Stimulated activated CD4-positive, alpha-beta T cell treated with anti-CD3 and anti-CD28 coated beads, Interleukin-1b, Interleukin-23, amount 100 ng/mL, for 1 hour (primary cell): ENCODE measurements at places on chromosomes 5 and 9.

GRCh38 chr9:127767909-127768331 is 10.5 kb downstream of the SH2D3C start:
- no peak for DNase-seq

GRCh38 chr5:135426102-135427082 is 20.8 kb downstream of the DCANP1 start:
- DNase-seq, result no peak

DNA sequence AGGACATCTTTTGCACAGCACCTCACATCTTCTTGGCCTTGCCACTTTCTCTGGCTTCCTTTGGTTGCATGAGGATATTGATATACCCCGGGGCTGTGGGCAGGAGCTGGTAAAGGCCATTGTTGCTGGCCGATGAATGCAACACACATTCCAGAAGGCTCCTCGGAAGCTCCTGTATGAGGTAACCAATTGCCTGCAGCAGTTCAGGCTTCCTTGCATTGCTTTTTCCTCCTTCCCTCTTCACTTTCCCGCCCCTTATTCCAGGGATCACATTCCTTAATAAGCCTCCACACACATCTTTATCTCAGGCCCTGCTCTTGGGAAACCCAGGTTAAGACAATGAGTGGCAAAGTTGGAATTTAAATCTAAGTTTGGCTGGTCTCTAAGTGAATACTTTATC is 505.4 kb upstream of the CLINT1 start:
- DNase-seq, result no peak

DNA sequence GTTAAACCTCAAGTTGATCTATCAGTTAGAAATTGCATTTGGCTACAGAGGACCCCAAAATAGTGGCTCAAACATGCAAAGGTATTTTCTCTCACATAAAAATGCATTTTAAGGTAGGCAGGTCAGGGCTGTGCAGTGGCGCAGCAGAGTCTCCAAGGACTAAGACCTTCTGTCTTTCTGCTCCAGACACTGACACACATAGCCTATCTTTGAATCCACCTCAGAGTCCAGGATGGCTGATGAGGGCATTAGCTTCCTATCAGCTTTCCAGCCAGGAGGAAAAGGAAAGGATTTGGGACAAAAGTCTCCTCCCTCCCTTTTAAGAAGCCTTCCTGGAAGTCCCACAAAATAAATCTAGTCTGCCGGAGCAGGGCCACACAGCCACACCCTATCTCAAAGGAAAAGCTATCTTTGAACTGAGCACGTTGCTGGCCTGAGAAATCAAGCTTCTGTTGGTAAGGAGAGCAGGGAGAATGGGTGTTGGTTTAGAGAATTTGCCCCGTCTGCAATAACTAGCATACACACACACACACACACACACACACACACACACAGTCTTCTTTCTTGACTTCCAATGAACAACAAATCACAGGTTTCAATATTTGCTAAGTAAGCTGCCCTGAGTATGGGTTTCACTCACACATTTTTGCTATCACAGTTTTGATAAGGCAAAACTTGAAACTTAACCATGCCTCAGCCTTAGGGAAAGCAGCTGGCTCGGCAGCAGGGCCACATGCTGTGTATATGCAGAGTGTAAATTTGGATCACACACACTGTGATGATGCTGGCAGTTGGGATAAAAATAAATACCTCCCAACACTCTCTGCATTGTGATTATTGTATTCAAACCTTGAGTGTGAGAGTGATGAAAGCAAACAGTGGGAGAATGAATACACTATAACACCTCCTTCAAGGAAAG is 116.6 kb upstream of the MAP3K1 start:
- no peak for DNase-seq

- no peak for DNase-seq
Measured at GRCh38 chr9:123326662-123327093, 29.3 kb upstream of the CRB2 start.

GRCh38 chr5:168002116-168002515 is 289.3 kb upstream of the WWC1 start:
- no peak for DNase-seq

DNA sequence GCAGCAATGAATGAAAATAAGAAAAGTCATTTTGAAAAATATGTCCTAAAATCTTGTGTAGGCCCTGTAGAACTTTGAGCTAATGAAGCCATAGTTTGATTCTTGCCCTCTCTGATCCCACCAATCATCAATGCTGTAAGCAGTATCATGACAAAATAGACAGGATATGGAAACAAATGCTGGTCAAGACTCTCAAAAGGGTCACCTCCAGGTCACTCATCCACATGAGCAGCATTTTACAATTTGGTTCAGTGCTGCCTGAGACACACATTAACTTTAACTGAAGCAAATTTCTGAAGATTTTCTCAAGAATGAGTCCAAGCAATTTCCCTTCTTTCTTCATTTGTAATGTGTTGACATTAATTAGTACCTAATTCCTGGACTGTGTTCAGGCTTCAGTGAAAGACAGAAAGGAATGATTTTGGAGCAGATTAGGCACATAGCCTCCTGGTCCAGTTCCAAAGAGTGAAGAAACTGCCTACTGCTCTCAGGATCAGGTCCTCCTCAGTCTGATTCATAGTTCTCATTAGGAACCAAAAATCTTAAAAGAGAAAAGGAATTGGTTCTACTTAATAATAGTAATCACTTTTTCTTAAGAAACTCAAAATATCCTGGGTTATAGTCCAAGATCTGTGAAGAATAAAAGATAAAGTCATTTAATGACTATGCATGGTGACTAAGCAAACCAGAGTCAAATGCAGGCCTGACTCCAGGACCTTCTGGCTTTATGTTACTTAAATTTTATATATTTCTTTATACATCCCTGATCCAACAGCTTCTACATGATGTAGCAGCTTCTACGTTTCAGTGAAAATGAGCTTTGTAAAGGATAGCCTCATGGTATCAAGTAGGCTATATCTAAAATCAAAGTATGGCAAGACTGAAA is 192.1 kb upstream of the RGMB start:
- DNase-seq, result no peak

DNA sequence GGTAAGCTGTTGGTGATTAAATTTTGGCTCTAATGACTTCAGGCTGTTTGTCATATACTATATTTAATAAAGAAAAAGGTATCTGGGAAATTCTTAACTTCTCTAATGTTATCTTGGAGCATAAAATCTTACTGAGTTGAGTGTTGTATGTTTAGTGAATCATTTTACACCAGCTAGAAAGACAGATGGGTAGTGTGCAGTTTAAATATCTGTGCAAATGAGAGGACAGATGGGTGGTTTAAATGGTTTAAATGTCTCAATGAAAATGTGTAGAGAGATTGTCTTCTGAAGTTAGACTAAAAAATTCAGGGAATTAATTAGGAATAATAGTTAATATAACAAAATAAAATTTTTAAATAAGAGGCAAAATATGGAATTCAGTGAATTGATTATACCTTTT is 114.5 kb downstream of the FER start:
- DNase-seq, result no peak

- DNase-seq, result no peak
Measured at GRCh38 chr9:115134941-115135340, 17.0 kb upstream of the TNC start.

DNA sequence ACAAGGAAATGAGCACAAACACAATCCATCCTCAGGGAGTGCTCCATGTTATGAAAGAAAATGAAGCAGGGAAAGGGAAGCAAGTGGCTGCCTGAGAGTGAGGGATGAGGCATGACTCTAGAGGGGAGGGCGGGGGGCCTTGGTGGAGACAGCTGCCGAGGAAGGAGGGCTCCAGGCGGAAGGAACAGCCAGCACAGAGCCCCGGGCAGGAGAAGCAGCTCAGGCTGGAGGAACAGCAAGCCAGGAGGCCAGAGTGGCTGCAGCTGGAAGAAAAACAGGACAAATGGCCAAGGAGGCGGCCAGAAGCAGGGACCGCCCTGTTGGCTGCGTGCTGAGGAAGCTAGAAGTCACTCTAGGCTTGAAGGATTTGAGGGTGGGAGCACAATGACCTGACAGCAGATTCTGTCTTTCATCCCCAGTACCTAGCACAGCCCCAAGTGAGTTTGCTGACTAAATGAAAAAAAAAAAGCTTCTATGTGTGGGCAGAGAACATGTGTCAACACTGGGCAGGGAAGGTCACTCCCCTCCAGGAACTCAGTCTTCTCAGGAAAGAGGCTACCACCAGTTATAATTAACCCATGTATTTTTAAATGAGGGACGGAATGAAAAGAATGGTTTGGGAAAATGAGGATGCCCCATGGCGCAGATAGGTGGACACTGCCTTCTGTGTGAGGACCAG is 142.8 kb downstream of the DCP2 start:
- DNase-seq, result no peak

DNA sequence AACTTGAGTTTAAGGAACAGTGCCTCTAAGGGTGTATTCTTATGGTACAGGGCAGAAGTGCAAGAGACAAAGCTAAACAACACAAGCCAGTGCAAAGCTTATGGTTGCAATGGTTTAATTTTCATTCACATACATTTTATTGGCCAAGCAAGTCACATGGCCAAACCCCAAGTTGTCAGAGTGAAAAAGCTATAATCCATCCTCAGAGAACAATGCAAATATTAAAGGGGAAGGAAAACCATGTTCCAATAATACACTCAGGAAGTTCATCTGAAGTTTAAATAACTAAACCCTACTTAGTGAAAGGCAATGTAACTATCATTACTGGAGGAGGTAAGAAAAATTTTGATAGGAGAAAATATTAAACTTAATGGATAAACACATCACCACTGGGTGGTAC is 26.6 kb upstream of the TLR4 start:
- DNase-seq, result no peak

DNA sequence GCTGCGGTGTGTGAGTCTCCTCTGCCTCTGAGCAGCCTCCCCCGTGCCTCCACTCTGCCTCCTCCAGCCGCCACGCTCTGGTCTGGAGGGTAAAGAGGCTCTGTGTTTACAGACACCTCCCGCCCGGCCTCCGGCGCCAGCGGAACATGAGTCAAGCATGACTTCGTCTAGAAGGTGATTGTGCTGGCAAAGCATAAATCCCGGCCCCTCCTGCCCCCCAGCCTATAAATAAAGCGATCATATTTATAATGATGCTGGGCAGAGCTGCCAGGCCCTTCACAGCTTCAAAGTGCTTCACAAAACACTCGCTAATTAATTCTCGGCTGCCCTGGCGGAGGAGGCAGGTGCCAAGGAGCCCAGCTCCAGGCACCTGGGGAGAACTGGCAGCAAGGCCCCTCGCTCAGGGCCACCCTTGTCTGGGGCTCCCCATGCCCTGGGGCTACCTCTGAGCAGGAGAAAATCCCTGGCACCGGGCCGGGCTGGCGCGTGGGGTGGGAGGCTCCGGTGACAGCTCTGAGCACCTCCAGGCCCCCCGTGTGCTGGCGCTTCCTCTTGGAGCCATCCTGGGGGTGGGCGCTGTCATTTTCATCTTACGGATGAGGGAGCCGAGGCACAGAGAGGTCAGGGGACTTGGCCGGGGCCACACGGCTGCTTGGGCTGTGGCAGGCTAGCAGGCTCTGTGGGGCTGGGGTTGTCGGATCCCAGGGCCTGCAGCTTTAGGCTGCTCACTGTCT is 87.8 kb downstream of the RXRA start:
- DNase-seq, result no peak

- no peak for DNase-seq
Measured at GRCh38 chr9:126965541-126966428, 51.2 kb downstream of the RALGPS1 start.

GRCh38 chr9:87184956-87185642 is 237.8 kb upstream of the GAS1 start:
- no peak for DNase-seq

DNA sequence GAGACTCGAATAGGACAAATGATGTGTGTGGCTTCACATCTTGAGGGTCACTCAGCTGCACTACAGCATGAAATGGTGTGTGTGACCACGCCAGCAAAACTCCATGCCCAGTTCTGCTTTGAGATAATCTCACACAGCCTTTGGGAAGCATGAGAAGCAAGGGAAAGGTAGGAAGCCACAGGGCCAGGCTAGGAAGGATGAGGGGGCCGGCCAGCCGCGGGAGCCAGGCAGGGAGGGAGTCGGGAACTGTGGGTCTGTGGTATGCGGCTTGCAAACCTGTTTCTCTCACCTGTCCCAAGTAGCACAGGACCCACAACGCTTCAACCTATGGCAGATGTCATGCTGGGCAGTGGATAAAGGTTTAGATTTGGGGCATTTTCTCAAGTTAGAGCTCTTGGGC is 142.0 kb downstream of the HSPA4 start:
- DNase-seq, result no peak

GRCh38 chr9:91483835-91484234 is 60.2 kb upstream of the NFIL3 start:
- no peak for DNase-seq

DNA sequence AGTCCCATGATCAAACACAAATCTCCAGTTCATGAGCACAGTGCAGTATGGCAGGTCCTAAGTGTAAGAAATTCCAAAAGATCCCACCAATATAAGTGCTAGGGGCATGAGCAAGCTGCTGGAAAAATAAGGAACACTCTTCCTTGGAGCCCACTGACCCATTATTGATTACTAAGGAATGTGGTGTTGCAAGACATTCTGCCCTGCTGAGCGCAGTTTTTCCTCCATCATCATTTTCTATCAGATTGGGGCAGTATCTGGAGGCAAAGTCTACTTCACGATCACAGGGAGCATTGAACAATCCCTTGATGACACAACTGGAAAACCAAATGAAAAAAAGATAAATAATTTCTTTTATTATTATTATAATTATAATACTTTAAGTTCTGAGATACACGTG is 129.2 kb downstream of the UGCG start:
- DNase-seq, result no peak

GRCh38 chr5:103706939-103707682 is 144.5 kb upstream of the NUDT12 start:
- DNase-seq, result no peak

DNA sequence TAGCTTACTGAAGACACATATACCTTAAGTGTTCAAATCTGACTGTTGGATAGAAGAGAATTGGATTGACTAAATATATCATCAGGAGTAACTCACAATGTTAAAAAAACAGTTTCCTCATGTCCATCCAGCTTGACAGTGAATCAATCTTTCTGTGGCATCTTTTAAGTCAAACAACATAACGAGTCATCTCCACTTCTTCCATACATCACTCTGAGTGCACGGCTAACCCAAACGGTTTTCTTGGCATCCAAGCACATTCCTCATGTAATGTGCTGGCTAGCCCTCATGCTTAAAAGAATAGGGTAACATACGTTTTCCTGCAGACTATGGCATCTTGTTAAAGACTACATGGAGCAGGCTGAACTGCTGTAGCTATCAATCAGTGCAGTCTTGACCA is 291.5 kb upstream of the TRPC7 start:
- DNase-seq, result no peak
